ENCODE measurements at places on chromosomes 2 and 18.

DNA sequence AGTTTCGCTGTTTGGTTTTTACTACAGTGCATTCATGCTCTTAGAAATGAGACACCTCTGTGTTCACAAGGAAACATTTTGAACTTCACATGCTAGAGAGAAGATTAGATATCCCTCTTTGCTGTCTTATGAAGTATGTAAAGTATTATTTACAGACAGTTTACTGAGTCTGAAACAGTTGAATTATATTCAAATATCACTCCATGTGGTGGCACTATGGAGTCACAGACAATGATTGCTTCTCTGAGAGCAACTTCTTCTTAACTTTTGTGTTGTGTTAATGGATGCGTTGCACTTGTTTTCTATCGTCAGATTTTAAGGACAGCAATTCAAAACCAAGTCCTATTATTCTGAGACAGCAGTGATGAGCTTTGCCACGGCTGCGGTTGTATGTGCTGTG, 823.6 kb downstream of the GALR1 start:
- no peak for DNase-seq

- DNase-seq: no peak
Observed at GRCh38 chr2:152278526-152278925, 56.4 kb upstream of the FMNL2 start.

DNA sequence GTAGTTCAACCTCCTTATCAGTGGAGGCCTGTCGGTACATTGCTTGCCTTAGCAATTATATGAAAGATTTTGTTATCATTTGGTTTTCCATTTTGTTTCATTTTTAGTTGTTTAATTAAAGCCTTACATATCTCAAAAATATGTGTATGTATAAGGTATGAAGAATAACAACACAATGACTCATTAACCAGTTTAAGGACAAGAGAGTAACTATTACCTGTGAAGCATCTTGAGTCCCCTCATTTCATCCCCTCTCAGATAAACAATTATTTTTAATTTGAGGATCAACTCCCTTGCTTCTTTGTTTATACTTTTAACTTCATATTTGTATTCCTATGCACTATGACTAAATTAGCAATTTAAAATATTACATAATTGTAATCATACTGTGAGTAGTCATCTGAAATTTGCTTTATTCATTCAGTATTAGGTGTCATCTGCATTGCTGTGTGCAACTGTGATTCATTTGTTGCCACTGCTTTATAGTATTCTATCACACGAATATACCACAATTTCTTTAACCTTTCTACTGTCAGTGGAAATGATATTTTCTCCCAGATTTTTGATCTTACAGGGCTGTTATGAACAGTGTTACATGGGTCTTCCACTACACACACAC, 126.4 kb downstream of the RNF152 start:
- DNase-seq: no peak

GRCh38 chr2:46960618-46961017, 45.0 kb upstream of the MCFD2 start:
- DNase-seq: no peak

GRCh38 chr2:189802396-189802912, 18.2 kb downstream of the PMS1 start:
- DNase-seq: no peak

- peak; percentile 88 for DNase-seq
Observed at GRCh38 chr2:229445501-229446211, 174.6 kb upstream of the PID1 start.

GRCh38 chr18:64398320-64398719, 249.4 kb upstream of the LINC00305 start:
- no peak for DNase-seq

DNA sequence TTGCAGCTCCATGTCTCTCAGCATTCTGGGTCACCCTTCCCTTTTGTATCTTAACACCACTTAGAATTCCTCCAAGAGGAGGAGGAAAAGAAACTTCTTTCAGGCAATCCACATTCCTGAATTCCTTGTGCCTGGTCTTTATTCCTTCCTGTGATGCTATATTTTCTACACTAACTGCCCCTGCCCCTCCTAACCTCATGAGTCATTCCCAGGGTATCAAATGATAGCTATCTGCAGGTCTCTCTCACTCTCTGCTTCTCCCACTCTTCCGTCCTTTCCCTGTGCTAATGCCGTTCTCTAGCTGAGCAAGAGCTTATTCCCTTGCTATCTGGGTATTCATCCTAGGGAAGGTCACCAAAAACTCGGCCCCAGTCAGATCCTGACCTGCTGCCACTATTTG, 395.0 kb upstream of the TCF4 start:
- no peak for DNase-seq

DNA sequence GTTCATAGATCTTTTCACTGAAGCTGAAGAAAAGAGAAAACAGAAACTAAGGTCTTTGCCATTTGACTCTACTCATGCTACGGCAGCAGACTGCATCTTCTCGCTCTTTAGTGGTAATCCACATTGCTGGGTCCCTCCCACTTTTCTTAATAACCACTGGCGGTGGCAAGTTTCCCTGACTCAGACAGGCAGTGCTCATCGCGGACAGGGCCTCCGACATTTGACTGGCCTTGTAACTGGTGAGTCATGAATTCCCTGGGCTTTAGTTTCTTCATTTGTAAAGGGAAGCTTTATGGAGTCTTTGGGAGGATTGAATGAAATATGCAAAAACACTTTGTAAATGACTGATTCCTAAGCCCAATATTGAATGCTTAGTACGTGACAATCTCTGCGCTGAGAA, 238.2 kb upstream of the RBBP8 start:
- peak; percentile 97 for DNase-seq

DNA sequence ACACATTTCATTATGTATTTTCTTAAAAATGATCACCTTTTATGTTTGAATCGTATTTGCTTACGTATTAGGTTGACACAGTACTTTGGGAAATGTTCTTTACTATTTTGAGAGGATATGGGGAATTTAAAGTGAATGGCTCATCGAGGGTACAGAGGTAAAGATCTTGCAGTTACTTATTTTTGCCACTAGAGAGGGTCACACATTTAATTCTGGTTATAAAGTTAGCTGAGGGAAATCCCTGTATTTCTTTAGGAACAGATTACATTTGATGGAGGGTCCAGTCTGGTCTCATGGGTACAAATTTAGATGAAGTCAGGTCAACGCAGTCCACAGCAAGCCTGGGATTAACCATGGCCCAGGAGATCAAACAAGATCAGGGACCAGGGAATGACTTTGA, 24.5 kb downstream of the DYNC2LI1 start:
- DNase-seq: no peak

DNA sequence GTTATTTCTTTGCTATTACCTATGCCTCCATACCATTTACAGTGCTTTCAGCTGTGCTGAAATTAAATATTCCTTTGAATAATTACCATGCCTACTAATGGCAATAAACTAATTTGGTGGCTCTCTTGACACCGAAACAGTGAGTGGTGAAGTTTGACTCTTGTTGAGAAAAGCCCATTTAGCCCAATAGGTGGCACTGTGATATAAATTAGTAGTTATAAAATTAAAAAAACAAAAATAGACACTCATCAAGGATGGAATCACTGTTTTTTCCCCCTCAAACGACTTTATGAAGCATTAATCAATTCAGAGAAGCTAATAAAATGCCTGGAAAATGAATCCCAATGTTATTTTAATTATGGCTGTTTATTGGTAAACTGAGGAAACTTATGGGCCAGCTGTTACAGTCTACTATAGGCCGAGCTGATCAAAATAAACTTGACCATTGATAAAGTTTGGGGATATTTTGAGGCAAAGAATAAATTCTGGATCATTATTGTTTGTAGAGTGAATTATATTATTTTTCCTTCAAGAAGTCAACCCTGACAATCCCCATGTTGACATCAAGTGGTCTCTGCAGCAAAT, 339.6 kb downstream of the TRIB2 start:
- DNase-seq: peak; percentile 30

DNA sequence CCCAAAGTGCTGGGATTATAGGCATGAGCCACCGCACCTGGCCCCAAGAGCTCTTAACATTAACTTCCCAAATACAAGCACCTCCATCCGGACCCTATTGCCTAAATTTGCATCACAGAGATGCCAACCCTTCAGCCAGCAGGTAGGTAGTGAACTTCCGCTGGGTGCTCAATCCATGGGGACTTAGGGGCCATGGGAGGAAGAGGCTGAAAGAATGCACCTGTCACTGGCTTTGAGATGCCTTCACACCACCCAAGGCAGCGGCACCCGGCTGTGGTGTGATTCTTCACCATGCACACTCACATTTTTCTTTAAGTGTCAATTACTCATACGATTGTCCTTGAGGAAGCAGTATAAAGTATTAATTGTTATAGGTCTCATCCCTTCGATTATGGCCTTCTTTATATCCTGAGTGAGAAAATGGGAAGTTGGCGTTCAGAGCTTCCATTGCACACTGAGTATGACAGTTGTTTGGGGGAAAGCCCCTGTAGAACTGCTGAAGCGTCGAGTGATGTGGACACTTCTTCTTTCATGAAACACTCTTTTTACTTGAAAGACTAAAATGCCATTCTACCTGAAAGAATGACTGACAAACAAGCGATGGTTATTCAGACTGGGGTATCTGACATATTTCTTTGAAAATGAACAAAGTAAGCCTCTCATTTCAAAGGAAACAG, 51.8 kb upstream of the BIN1 start:
- no peak for DNase-seq

DNA sequence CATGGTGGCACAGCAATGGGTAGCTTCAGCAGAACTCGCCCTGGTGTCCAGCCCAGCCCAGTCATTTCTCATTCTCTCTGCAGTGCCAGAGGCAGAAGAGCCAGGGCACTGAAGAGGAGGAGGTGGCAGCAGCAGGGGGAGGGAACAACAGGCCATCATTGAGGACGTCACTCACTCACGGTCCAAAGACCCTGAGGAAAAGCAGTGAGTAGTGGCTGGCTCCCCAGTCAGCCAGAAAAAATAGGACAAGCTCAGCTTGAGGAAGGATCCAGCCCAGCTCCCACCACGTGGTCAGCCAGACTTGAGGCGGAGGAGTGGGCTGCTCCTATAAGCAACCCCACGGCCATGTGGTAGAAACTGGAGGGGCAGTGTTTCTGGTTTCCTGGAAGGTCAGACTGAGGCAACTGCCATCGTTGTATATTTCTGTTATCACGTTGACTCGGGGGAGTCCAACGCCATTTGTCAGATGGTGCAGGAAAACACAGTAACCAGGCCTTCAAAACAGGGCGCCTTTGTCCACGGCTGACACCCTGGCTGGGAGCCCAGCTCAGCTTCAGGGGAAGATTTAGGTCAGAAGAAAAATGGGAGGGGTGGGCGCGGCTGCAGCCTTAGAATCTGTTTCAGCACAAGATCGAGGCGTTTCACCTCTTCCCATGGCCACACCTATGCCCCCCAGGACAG, 19.0 kb upstream of the TMEM247 start:
- DNase-seq: no peak

Data from fibroblast of mammary gland (primary cell).